GM12865 (cell line): ENCODE measurements at places on chromosomes 1 and 21.

DNA sequence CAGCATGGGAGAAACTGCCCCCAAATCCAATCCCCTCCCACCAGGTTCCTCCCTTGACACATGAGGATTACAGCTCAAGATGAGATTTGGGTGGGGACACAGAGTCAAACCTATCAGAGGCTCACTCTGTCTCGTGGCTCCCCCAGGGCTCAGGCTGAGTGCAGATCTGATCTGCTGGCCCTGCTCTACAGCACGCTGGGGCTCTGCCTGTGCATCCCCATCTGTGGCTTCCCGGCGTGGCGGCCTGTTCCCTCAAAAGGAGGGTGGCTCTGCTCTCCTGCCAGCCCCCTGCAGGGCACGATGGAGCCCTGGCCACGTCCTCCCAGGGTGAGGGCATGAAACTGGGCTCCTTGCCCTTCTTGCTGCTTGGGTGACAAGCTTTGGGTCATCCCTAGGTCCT lies 19.8 kb upstream of the SMYD3 start:
- no peak for DNase-seq

GRCh38 chr1:77063118-77063517 lies 156.1 kb downstream of the PIGK start:
- no peak for DNase-seq

DNA sequence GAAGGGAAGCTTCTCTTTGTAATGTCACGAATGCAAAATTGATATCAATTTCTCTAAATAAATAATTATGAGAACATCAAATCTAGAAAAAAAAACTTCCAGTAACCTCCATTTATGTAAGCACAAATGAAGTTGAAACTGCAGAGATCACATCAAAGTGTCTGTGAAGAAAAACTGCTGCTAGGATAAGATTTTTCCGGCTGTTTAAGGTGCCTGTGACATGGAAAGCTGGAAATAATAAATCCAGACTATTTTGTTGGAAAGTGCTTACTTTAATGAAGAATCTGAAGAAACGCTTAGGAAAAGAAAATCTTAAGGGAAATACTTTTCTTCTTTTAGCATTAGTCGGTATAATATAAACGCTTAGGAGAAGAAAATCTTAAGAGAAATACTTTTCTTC lies 57.0 kb downstream of the CHRM3 start:
- DNase-seq = no peak

DNA sequence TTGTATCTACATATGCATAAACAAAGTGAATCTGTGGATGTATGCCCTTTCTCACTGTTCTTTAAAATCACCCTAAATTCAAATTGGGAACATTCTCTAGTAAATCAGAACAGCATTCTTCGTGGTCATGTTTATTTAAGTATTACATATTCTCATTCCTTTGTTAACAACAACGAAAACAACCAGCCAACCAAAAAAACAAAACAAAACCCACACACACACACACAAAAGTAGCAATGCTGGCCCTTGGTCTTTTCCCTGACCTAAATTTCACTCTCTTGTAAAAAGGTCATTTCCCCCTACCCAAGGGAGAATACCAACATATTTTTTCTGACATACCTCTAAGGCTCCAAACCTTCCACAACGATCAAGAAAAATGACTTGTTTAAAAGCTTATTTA lies 102.6 kb downstream of the NRIP1 start:
- no peak for DNase-seq

- peak; percentile 82 for DNase-seq
Observed at GRCh38 chr21:14383596-14384180, 742 bp upstream of the HSPA13 start.

- peak; percentile 43 for DNase-seq
Observed at GRCh38 chr21:35529171-35529863, 480.2 kb upstream of the RUNX1 start.

DNA sequence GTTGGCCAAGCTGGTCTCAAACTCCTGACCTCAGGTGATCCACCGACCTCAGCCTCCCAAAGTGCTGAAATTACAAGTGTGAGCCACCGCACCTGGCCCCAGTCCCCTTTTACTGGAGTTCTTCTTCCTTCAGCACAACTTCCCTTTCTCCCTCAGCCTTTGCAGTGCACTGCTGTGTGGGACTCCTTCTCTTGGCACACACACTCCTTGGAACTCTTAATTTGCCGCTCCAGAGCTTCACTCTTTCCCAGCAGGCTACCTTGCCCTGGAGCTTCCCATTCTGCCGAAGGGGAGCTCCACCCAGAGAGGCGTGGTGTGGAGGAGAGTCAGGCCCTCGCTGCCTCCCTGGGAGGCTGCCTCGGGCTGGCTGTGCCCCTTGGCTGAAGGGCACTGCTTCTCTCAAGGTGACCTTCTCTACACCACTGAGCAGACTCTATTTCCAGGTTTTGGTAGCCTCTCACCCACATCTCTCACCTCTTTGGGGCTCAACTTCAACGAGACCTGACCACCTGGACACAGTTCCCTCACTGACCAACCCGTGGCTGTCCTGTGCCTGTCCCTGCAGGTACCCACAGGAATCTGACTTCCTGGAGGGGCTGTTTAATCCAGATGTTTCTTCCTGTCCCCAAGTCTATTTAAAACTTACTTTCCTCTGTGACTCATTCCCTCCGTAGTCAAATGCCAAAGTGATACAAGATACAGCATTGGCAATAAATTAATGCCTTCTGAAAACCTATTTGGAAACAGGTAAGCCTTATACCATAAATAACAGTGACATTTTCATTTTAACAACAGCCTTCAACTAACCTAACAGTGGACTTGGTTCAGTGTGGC lies 227.3 kb upstream of the KIAA0040 start:
- no peak for DNase-seq

GRCh38 chr1:77459881-77460280 lies 178.1 kb downstream of the AK5 start:
- no peak for DNase-seq

DNA sequence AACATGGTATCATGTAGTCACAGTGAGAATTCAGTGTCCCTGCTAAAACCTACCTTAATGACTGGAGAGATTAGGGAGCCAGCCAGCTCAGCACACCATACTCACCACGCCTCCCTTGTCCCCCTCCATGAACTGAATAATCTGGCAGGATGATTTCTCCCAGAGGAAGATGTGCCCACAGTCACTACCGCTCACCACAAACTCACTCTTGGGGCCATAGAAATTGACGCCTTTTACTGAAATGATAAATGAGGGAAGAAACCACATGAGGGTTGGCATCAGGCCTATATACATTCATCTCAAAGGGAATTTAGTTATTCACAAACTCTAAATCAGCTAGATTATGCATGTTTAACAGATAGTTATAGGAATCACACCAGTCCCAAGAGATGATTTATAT lies 17.4 kb downstream of the PEA15 start:
- DNase-seq = no peak

DNA sequence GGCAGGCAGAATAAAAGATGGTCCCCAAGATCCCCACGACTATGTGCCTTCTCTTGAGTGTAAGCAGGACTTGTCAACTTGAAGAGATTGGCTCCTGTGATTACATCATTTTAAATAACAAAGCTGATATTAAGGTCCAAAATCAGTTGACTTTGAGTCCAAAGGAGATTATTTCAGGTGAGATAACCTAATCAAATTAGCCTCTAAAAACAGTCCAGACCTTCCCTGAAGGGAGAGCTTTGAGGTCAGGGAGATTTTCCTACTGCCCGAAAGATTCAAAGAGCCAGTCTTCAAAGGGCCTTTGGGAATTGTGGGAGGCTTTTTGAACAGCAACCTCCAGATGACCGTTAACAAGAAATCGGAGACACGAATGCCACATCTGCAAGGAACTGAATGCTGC lies 51.5 kb upstream of the NCAM2 start:
- DNase-seq = no peak

GRCh38 chr1:152566681-152567080 lies at the start of gene LCE3E:
Gene LCE3E (minus strand): TSS chr1:152566780. CDS start chr1:152566208, 572 bp downstream.
- no peak for DNase-seq

GRCh38 chr1:54371942-54372275 lies 34.3 kb downstream of the SSBP3 start:
- DNase-seq = no peak

- peak; percentile 87 for DNase-seq
Observed at GRCh38 chr1:54081306-54082270, 28.2 kb downstream of the TCEANC2 start.

- peak; percentile 11 for DNase-seq
Observed at GRCh38 chr21:31873696-31874599, 1.1 kb downstream of the HUNK start.

DNA sequence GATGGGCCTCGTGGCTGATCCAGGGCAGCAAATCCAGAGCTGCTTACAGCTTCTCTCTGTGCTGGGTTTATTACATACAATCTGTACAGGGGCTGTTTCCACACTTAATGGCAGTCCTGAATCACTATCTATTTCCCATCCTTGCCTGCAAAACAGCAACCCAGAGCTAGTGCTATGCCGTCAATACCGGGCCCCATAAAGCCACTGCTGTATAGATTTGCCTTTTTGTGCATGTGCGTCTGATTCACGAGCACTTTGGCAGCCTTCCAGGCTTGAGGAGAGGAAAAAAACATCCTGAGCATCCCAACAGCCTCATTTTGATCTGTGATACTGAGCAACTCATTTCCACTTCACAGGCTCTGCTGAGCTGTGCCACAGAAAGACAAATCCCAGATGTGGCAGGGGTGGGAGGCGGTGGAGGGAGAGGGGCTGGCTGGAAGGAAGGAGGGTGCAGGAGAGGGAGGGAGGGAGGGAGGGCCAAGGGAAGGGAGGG lies 65.2 kb upstream of the TARBP1 start:
- no peak for DNase-seq

- DNase-seq = no peak
Observed at GRCh38 chr1:35029761-35030160, 2.0 kb downstream of the ZMYM6 start.

- no peak for DNase-seq
Observed at GRCh38 chr1:52637946-52638345, 5.0 kb downstream of the SHISAL2A start.

DNA sequence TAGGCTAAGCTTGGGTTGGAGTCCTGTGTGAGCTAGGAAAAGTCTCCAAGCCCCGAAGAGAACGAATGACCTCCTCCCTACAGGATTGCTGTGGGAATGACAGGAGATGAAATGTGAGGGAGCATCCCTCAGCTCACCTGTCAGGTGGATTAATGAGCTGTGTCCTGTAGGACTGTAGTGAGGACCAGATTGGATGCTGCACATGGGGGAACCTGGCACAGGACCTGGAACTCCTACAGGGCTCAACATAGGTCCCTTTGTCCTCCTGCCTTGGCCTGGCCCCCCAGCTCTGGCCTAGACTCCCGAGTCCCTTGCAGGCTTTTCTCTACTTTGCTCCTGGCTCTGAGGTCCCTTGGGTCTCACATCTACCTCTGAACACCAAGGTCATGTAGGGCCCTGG lies 155.7 kb downstream of the PTPRU start:
- no peak for DNase-seq

DNA sequence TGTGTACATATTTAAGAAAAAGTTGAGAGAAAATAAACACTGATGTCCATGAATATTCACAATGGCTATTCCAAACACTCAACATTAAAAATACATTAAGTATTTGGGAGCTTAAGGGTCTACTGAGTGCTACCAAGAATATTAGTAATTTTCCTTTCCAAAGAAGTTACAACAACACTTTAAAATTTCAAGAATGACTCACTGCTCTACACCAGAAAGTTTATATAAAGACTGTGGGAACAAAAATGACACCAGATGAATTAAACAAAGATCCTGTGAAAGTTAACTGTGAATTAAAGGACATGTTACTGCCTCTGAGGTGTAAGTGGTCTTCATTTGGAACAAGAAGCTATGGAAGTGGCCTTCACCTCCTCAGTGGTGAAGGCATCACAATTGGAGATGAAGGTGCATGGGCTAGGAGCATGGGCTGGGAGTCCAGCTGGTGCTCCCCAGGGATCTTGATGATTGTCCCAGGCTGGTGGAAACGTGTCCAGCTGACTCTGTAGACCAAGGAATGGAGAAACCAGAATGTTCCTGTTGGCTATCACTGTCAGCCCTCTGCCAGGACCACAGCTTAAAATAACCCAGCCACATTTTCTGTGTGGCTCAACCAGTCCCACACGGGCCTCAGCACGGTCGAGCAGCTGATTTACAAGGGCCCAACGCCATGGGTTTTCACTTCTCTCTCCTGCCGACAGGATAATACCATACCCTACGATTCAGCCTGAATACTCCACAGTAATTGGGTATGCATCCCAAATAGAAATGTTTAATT lies 28.8 kb downstream of the TAF5L start:
- DNase-seq = no peak

- no peak for DNase-seq
Observed at GRCh38 chr1:244394346-244394745, 57.4 kb downstream of the ADSS2 start.

GRCh38 chr1:246893191-246893939 lies 38.4 kb downstream of the AHCTF1 start:
- DNase-seq = peak; percentile 9
